NCI-H187 (cell line): ENCODE measurements at places on chromosomes 3 and 15.

DNA sequence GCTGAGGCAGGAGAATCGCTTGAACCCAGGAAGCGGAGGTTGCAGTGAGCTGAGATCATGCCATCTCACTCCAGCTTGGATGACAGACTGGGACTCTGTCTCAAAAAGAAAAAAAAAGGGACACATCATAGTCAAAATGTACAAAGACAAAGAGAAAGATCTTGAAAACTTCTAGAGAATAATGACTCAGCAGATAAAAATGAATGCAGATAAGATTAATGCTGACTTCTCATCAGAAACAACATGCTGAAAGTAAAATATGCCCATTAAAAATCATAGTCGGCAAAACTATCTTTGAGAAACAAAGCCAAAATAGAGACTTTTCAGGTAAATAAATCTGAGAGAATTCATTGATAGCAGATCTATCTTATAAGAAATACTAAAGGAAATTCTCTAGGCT is 271.1 kb upstream of the GPR149 start:
- DNase-seq: no peak

DNA sequence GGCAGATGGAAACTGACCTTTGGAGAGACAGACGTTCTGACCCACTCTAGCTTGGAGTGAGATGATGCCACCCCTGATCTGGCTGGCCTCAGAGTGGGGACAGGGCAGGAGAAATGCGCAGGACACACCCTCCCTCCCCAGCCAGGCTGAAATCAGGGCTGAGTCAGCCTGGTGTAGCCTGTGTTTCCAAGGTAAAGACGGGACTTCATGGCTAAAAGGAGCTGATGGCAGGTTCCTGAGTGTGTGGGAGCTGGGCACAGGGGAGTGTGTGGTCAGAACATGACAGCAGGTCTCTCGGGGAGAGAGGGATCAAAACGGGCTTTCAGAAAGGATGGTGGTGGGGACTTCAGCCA is 14.6 kb upstream of the POLG start:
- DNase-seq: no peak

- no peak for DNase-seq
Observed at GRCh38 chr3:171824116-171824515, 13.8 kb upstream of the PLD1 start.

GRCh38 chr3:48970586-48970985 is 19.5 kb upstream of the P4HTM start:
- DNase-seq: no peak
